ENCODE measurements at places on chromosomes 1 and 21.

- peak; percentile 17 for DNase-seq
Measured at GRCh38 chr1:94000510-94001282, 91.5 kb upstream of the GCLM start.

DNA sequence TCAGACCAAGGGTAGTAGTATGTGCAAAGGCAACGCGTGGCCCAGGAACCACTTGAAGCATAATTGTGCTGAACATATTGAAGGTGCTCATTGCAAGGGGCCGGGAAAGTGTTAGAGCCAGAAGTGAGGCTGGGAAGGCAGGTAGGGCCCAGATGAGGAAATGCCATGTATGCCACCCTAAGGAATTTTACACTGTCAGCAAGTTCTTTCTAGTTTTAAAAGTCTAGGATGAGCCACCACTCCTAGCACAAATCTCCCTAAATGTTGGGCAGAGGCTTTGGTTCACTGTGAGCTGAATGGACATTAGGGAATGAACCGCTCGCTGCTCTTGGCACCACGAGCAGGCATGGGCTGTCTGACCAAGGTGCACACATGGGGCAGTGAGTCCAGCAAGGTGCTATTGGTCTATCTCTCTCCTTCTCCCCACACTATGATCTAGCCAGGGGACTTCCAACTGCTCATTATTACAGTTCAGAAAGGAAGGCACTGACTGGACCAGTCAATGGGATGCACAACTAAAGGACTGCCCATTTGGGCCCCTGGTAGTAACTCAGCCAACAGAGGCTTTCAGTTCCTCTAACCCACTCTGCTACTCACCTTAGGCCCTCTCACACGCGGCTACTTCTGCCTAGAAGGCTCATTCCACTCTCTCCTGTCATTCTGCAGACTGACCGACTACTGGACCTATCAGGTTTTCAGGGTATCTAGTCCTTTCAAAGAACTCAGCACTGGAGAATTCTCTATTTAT is 2.0 kb downstream of the KANK4 start:
- DNase-seq: no peak

DNA sequence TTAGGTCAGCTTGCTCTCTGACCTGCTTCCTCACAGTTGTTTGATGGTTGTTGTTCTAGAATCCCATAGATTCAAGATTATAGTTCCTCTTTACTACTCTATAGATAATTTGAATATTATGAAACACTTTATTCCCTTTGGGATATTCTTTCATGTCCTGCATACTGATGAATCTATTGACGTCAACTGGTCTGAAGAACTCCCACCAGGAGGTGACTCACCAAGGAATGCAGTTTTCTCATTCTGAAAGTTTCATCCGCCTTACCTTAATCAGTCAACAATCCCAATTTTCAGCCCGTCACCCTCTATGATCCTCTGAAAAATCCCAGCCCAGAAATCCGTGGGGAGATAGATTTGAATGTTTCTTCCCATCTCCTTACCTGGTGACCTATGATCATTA is 834.1 kb upstream of the PRMT6 start:
- DNase-seq: no peak

DNA sequence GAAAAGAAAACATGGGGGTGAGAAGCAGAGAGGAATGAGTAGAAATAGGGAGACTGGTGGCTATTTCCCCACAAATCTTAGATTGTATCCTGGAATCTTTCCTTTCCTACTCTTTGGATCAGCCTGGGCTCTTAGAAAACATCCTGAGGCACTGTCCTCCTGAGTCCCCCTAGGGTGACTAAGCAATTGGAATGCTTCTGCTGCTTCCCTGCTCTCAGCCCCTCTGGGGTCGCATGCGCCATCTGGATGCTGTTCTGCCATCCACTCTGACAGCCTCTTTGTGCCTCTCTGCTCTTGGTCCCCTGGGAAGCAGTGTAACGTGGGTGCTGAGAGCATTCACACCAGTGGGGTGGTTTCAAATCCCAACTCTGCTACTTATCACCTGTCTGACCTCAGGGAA is 443.0 kb downstream of the SIPA1L2 start:
- DNase-seq: peak; percentile 35

- DNase-seq: peak; percentile 9
Measured at GRCh38 chr1:26597629-26598039, 68.1 kb downstream of the RPS6KA1 start.

GRCh38 chr21:37532868-37533780 is 166.6 kb downstream of the DYRK1A start:
- DNase-seq: no peak

- DNase-seq: no peak
Measured at GRCh38 chr1:45348020-45348419, 7.8 kb upstream of the MUTYH start.

- no peak for DNase-seq
Measured at GRCh38 chr1:56912325-56912724, 53.5 kb downstream of the C8B start.

GRCh38 chr1:116793357-116793935 is 39.2 kb downstream of the CD2 start:
- DNase-seq: no peak

- no peak for DNase-seq
Measured at GRCh38 chr1:201119206-201120197, 7.3 kb upstream of the CACNA1S start.

DNA sequence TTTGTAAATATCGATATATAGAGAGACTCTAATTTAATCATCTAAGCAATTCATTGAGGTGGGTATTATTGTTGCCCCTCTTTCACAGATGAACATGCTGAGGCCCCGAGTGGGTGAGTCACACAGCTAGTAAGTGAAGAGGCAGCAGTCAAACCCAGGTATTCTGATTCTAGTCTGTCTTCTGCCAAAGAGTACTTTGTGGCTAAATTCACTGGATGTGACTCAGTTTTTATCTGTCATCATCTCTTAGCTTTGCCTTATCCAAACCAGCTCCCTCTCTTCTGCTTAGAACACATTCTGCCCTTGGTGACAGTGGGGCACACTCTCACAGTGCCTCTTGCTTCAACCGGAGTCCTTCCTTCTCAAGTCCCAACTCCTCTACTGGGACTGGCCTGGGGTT is 11.5 kb downstream of the FCRL5 start:
- no peak for DNase-seq

GRCh38 chr1:228984646-228985631 is 249.7 kb downstream of the RHOU start:
- no peak for DNase-seq

DNA sequence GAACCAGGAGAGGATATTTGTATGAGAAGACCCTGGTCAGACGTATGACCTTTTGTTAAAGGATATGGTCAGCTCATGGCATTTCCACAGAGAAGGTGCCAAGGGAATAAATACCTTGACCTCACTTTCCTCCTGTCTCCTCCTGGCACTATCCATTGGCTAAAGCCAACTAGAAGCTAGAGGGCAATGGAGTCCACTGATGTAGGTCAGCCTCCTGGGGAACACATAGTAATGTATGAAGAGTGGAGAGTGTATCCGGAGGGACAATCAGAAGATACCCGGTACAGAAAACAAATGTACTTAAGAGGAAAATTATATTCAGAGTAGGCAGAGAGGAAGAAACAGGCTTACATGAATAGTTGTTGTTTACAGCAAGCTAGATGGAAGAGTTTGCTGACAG is 698 bp upstream of the NTMT2 start:
- no peak for DNase-seq

DNA sequence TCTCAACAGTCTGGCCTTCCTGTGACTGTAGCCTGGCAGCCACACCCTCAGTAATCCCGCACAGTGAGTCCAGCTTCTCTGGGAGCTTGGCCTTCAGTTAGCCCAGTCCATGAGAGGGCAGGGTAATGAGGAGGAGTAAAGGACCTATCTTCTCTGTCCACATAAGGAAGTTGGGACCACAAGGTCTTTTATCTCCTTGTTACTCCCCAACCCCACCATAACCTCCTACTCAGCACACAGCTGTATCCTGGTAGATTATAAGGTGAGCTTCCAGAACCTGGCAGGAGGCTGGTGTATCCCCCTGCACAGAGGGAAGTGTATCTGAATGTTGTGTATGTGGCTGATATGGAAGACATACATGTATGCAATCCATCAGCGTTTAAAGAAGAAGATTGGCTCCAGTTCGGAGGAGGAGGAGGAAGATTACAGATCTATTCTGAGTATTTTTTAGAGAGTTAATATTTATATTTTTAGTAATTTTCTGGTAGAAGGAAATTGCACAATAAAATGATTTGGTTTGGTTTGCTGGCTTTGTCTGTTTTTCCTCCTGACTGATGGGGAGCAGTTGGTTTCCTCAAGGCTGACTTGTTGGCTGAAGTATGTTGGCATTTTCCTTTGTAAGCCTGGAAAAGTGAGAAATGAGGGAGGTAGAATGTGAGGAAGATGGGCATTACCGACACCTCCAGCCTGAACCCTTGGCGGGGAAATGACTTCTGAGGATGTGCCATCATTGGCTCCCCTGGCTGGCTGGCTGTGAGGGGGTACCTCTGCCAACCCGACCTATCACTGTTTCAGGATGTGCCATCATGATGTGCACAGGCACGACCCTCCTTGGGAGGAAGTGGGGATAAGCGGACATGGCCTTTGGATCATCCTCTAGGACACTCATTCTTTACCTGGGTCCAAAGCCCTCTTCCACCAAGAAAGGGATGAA is 5.0 kb downstream of the C1orf226 start:
- DNase-seq: no peak

DNA sequence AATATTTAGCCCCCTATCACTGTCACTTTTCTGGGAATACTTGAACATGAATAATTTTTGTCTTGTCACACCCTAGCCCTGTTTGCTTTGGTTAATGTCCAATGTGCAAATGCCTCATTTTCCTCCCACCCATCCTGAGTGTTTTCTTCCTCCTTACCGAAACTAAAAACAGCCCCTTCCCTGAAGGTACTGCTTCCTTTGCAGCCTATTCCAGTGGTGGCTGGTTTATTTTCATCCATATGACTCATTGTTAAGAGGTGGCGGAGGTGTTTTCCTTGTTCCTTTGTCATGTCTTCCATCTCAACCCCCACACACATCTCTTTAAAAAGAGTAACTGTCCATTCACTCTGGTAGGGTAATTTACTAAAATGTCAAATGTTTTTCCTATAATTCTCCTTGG is 40.4 kb downstream of the CD55 start:
- no peak for DNase-seq

DNA sequence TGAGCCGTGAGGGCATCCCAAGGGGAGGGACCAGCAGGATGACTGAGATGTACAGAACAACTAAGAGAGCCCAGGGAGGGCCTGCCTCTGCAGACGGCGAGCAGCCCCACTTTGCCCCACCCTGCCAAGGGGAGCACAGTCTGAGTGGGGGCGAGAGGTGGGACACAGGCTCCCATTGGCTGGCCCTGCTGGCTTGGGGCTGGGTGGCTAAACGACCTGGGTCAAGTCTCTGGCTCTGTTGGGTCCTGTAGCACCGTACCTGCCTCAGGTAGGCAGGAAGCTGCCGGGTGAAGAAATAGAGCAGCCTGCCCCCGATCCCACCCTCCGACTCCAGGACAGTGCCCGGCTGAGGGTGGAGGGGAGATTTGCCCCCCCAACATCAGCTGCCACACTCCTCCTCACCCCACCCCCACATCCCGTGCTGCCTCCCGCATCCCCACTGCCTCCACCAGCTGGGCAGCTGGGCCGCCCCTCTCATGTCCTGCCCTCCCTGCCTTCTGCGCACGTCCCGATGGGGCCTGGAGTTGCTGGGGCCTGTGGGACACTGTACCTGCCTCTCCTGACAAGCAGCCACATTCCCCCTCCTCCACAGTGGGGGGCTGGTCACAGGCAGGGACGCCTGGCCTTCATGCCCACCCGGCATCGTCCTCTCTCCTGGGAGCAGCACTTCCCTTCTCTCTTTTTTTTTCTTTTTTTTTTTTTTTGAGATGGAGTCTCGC is 12.6 kb upstream of the PLEKHG5 start:
- DNase-seq: no peak

DNA sequence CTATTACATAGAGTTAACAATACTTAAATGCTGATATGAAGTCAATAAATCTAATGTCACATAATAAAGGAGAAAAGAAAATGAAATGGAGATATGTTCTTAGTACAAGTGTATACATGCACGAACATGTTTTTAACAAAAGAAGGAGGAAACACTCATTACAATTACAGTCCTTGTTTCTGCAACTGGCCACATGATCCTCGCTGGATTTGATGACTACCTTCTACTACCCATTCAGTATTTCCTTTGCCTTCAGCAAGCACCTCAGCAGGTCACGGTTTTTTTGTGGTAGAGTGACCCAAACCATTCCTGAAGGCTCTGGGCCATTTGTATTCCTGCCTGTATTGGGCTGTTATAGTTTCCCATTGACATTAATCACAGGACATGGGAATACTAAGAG is 172.8 kb upstream of the CXADR start:
- DNase-seq: no peak

All from NCI-H524 treated with DMSO at 0.1 percent for 48 hours (cell line).